Stimulated activated CD4-positive, alpha-beta T cell treated with anti-CD3 and anti-CD28 coated beads, Interleukin-2, amount 100 ng/mL, for 24 hours (primary cell): ENCODE measurements at places on chromosomes 2 and 18.

GRCh38 chr18:77057006-77057395, 75.6 kb downstream of the MBP start:
- no peak for DNase-seq

GRCh38 chr2:23824777-23825212, 102.1 kb downstream of the ATAD2B start:
- no peak for DNase-seq

DNA sequence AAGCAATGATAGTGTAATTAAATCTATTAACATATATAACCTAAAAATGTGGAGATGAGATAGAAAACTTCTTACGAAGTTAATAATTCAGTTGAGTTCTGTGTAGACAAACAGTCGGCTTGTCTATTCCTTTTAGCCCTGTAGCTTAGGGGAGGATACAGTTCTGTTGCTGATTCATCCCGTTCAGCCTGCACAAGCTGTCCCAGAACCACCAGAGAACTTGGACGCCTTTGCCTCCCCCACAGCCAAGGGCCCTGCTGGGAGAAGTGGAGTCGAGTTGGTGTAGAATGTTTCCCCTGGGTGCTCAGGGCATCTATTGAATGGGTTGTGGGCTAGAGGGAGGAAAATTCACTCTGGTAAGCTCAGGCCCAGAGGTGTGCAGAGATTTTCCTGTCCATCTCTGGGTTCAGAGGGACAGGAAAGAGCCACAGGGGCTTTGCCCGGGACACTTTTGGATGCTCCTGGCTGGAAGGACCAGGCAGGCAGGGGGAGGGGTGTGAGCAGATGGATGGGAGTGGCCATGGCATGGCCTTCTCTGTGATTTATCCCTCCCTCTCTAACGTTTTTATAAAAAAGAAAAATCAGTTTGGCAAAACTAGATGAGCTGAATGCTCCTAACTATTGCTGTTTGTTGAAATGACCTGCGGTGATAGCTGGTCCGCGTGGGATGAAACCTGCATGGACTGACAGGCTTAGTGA, 42.8 kb upstream of the GALR1 start:
- no peak for DNase-seq

GRCh38 chr2:60215386-60215901, 338.0 kb downstream of the BCL11A start:
- DNase-seq = no peak

DNA sequence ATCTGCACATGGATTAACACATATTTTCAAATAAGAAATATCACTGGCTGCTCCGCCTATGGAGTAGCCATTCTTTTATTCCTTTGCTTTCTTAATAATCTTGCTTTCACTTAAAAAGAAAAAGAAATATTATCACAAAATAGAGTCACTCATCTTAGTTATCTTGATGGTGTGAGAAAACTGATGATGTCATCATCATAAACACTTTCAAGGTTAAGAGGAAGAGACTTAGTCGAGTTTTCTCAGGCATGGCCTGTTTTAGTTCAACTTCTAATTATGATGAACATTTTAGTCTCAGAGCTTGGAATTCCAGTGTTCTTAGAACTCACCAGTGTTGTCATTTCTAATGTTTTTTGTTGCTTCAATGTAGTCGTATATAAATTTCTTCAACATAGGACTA, 506.1 kb downstream of the PTPRM start:
- no peak for DNase-seq

DNA sequence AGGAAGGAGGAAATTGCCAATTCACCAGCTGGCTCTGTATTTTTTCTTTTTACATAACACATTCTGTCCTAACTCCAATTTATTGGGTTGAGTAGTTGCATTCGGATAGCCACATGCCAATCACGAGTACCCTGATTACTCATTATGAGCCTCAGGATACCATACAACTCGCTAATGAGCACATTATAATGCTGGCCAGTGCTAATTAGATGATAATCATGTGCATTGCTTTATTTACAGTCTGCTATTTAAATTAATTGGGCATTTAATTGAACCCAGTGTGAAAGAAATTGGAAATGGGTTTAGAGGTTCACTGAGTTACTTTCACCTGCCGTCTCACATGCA, 15.2 kb downstream of the G6PC2 start:
- no peak for DNase-seq

GRCh38 chr18:79746730-79747129, 51.0 kb upstream of the KCNG2 start:
- DNase-seq = no peak

DNA sequence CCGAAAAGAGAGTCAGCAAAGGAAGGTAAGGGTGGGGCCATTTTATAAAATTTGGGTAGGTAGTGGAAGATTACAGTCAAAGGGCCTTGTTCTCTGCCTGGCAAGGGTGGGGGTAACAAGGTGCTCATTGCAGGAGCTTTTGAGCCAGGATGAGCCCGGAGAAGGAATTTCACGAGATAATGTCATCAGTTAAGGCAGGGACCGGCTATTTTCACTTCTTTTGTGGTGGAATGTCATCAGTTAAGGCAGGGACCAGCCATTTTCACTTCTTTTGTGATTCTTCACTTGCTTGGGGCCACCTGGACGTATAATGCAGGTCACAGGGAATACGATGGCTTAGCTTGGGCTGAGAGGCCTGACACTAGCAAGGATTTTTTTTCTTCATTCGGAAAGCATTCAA, 58.1 kb downstream of the CYP1B1 start:
- no peak for DNase-seq

DNA sequence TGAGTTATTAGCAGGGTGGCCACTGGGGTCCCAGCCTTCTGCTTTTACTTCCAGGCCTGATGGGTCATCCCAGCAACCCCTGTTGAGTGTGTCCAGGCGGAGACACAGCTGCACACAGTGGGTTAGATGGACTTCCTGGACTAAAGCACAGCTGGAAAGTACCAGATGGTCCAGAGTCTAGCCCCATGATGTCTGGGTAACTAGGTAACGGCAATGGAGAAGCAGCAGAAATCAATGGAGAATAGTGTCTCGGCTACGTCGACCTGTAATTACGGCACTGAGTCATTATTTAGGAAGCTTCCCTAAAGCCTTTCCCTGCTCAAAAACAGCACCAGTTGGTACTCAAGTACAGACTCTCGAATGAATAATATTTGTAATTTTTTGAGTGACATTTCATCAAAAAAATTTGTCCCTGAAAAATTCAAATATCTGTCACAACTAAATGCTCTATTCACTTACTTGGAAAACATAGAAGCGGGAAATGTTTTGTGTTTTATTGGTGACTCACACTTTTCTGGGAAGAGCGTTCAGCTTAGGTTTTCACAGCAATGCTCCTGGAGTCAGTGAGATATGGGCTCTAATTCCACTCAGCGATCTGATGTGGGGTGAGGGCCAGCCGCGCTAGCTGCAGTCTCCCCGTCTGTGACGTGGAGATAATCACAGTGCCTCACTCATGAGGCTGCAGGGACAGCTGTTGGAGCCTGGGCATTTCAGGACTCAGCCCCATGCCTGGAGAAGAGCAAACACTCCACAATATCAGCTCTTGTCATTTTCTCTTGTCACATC, 16.2 kb upstream of the ARL4C start:
- no peak for DNase-seq

DNA sequence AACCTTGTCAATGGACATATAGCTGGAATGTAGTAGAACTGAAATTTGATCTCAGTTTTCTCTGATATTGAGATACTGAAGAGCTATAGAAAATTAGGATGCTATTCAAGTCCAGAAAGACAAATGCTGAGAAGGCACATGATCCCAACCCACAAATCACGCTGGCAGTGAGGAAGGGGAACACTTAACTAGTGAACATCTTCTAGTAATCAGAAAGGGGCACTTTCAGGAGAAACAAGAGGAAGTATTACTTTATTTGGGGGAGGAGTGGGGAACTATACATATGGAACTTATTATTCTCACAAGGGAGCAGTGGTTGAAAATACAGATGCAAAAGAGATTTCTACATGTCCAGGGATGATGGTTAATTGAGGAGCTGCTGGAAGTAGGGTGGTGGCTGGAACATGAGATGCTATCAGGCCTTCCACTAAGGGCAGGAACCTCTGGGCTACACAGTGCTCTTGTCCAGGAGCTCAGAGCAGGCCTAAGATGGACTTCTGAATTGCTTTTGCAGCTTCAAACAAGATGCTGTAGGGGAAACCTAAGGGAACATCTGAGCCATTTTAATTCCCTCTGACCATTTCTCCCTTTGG, 79.3 kb downstream of the TGFA start:
- DNase-seq = no peak

GRCh38 chr18:7585276-7585670, 18.2 kb downstream of the PTPRM start:
- DNase-seq = no peak

DNA sequence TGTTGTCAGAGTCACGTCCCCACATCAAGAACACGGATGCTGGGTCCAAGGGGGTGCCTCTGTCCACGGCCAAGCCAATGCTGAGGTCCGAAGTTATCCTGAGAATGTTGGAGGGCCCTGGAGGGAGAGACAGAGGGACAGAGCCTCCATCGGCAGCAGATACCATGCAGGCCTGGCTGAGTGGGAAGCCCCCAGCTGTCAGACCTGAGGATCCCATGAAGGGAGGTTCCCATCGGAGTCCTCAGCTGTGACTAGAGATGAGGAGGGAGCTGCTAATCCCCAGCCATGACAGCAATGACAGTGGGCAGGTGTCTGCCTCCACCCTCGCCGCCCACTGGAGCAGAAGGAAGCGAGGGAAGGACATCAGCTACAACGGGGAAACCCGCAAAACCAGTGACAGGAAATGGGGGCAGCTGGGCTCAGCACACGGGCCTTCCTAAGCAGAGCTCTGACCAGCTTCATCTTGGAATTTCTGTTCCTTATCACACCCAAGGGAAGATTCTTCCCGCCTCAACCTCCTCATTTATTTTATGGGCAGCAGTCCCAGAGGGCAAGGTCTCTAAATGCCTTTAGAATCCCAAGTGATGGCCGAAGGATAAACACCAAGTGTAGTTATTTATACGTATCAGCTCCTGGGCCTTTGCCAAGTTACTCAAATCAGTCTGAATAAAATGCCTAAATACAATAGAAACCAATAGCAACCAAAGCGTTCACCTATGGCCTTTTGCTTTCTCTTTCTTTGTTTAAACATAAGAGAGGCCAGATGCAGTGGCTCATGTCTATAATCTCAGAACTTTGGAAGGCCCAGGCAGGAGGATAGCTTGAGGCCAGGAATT, 32.2 kb downstream of the FAM178B start:
- no peak for DNase-seq

DNA sequence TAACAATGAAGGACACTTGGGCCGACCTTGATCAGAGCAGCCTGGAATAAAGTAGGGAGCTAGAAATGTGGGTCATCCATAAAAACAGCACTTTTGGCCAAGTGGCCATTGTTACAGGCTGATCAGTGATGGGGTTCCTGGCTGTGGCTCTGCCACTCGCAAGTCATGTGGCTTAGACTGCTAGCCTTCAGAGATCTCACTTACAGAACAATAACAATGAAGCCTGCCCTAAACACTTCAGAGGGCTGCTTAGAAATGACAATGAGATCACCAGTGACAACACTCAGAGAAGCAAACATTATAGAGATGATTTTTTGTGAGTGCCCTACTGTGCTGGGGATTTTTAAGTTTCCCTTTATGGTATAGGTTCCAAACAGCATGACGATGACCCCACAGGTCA, 107.9 kb upstream of the LMAN1 start:
- no peak for DNase-seq

DNA sequence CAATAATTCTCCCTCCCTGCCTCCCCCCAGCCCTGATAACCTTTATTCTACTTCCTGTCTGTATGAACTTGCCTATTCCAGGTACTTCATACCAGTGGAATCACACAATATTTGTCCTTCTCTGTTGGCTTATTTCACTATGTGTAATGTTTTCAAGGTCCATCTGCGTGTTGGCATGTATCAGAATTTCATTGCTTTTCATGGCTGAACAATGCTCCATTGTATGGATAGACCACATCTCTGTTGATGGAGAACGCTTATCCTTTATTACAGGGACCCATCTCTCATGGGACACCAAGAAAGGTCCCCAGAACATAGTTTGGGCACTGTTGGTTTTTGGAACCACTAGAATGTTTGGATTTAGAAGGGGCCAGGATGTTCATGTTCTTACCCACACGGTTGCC, 40.2 kb downstream of the ATOH8 start:
- DNase-seq = no peak

GRCh38 chr2:127941461-127941860, 55.7 kb upstream of the AMMECR1L start:
- DNase-seq = no peak

DNA sequence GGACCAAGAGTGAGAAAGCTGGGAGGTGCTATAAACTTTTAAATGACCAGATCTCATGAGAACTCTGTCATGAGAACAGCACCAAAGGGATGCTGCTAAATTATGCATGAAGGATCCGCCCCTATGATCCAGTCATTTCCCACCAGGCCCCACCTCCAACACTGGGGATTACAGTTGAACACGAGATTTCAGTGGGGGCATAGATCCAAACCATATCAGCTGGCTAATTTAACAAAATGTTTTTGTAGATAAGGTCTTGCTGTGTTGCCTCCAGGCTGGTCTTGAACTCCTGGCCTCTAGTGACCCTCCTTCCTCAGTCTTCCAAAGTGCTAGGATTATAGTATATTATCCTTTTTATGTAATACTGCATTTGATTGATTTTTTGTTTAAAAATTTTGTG, 56.0 kb downstream of the NBEAL1 start:
- DNase-seq = no peak

- no peak for DNase-seq
These were observed 122.2 kb downstream of the NCOA1 start for GRCh38 chr2:24613154-24613814.

- no peak for DNase-seq
These were observed 3.2 kb downstream of the CD226 start for GRCh38 chr18:69944436-69944835.

DNA sequence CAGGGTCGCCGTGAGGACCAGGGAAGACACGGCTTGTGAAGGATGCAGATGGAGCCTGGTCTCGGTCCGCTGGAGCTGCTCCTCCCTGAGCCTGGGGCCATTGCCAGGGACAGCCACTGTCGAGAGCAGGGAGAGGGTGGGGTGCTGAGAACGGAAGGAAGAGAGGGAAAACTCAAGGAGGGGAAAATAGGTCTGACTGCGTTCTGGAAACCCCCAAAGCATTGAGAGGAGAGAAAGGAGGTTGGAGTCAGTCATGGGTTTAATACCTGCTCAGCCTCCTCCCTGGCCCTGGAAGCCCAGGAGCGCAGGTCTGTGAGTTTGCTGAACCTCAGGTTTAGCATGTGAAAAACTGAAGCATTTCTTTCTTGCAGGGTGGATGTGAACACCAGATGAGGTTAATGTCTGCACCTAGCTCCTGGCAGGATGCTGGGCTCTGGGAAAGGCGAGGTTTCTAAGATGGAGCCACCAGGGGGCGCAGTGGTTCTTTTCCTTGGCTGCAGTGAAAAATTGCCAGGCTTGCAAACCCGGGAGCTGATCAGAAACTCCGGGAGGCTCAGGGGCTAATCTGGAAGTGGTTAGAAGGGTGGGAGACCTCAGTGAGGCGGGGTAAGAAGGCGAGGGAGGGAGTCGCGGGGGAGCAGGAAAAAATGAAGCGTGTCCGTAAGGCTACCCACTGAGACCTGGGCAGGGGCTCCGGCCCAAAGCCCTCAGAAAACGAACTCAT, 33.6 kb upstream of the RNF149 start:
- peak; percentile 85 for DNase-seq

GRCh38 chr2:217162533-217162932, 302.7 kb upstream of the TNP1 start:
- no peak for DNase-seq

- DNase-seq = no peak
These were observed 211.9 kb downstream of the RBM43 start for GRCh38 chr2:151049746-151050145.
